NT2/D1 (cell line): ENCODE measurements at places on chromosomes 1 and 21.
A peak's percentile ranks its signal among the peaks of the same experiment; 100 is the strongest.

DNA sequence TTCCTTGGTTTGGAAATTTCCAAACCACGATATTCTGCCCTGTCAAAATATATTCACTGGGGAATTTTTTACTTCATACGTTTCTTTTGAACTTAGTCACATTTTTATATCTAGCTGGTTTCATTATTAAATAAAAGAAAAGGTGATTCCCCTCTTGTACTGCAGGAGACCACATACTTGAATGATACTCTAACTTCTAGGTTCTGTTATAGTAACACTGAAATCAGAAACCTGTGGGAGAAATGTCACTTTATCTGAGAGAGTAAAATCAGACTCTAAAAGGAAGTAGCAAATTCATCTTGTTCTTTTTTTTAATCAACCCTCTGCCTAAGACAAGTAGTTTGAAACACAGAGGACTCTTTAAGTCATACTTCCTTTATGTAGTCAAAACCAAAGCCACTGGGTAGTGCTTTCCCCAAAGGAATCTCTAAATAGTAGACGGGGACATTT, 34.4 kb downstream of the MRPL39 start:
- DNase-seq, result no peak

DNA sequence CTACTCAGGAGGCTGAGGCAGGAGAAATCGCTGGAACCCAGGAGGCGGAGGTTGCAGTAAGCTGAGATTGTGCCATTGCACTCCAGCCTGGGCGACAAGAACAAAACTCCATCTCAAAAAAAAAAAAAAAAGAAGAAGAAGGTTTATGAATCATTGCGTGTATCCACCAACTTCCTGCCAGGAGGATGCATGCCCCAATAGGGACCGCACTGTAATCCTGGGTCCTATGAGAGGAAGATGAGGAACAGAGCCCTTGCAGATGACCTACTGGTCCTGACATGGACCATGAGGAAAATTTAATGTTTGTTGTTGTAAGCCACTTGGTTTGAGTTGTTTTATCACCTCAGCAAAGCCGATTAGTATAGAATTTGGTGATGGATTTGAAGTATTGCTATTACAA, 56.7 kb downstream of the PTGS2 start:
- no peak for DNase-seq

GRCh38 chr1:175683491-175684298, 59.7 kb downstream of the TNR start:
- DNase-seq, result no peak

- no peak for DNase-seq
These were observed 87.8 kb upstream of the NRIP1 start for GRCh38 chr21:15152591-15152990.

DNA sequence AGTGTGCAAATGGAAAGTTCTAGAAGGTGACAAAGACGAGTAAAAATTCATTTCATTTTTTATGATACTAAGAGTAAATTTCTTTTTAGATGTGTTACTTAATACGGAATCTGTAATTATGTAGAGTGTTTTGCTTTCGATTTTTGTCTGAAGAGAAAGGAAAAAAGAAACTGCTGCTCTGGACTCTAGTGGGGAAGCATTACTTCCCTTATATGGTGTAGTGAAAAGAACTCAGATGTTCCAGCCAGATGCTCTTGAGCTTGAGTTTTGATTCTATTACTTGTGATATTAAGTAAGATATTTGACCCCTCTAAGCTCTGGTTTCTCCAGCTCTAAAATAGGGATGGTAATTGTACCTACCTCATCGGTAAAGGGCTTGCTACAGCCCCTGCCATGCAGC, 12.2 kb upstream of the GPR161 start:
- DNase-seq, result no peak

DNA sequence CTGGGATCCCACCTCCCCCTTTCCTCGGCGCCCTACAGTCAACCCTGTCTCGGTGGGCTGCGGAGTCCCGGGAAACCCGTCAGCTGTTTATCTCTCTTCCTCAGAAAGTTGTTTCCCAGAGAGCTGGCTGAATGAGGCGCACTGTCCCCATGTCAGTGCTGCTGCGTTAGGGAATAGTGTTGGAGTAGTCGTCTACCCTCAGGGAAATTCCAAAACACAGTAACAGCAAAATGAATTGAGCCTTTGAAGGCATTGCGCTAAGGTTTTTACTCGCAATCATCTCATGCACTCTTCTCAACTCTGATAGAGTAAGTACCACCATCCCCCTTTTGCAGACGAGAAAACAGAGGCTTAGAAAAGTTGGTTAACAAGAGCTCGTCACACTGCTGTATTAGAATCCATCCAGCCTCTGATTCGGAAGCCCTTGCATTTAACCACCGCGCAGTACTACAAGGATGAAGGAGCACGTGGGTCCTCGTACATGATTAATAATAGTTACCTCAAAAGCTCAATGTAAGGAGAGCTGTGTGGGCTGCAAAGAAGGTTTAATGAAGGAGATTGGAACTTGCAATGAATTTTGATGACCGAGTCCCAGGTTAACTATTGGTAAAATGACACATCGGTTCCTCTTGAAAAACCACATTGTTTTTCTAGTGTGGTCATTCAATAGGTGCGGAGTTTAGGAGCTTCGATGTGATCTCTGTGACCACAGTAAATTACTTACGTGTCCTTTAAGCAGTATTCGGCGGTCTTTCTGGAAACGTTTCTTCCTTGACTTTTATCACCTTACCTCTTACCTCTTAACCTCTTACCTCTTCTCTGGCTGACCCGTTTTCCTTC, 788 bp upstream of the EDEM3 start:
- DNase-seq, result no peak

- no peak for DNase-seq
These were observed 25.5 kb downstream of the CAPN9 start for GRCh38 chr1:230772457-230773395.

GRCh38 chr1:87518794-87519193, 190.1 kb downstream of the LMO4 start:
- DNase-seq, result no peak

GRCh38 chr1:52550447-52550846, 2.4 kb downstream of the TUT4 start:
- no peak for DNase-seq

DNA sequence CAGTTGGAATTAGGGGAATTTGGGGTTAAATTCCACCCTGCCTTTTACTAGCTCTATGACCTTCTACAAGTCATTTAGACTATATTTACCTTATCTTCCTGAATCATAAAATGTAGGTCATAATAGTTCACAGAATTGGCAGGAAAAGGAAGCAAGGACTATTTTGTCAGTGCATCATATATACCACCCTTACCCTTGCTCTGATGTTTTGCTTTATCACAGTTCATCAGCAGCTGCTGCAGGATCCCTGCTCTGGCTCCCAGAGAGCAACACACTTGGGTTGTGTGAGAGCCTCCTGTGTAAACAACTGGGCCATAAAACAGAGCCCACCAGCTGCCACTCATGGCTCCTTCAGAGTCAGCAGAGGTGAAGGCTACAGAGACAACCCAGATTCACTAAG, 631.6 kb upstream of the CAMK1G start:
- DNase-seq, result no peak

- DNase-seq, result no peak
These were observed 77.8 kb downstream of the TM2D1 start for GRCh38 chr1:61647142-61647541.

DNA sequence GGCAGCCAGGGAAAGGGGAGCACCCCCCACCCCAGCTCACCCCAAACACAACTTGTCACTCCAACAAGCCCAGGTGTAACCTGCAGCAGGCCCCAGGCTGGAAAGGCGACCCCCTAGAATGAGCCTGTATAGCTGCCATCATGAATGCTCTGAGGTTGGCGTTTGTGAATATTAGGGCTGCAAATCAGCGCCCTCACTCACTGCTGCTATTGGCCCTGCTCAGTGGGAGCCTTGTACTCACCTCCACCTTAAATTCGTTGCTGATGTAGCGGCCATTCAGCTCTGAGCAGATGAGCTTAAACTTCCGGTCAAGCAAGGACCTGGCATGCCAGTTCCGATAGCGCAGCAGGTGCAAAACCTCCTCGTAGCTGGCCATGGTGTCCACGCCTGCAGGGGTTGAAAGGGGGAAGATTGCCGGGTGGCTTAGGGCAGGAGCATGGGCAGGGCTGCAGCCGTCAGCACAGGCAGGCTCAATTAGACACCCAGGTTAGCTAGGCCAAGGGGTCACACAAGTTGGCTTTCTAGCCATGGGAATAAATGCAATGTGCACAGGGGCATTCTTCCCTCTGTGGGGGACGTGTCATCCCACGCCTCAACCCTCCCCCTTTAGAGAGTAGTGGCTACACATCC, 81.7 kb downstream of the PIK3CD start:
- DNase-seq, result no peak

DNA sequence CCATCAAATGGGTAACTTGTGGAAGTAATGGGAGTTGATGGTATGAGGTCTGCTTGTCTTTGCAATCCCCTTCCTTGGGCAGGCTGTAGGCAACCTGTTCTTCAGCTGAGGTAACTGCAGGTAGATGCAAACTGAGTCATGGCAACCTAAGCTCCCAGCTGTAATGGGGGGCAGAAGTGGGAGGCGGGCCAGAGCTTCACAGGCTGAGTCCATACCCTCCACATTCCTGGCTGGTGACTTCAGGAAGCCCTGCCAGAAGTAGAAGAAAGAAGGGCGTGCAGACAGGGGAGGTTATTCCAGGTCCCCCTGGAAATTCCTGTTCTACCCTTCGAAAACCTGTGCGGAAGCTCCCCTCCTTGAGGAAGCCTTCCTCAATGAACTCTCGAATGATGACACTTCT, 44.9 kb downstream of the ARHGEF11 start:
- no peak for DNase-seq

GRCh38 chr21:25934771-25935224, 200.0 kb downstream of the GABPA start:
- DNase-seq, result no peak

DNA sequence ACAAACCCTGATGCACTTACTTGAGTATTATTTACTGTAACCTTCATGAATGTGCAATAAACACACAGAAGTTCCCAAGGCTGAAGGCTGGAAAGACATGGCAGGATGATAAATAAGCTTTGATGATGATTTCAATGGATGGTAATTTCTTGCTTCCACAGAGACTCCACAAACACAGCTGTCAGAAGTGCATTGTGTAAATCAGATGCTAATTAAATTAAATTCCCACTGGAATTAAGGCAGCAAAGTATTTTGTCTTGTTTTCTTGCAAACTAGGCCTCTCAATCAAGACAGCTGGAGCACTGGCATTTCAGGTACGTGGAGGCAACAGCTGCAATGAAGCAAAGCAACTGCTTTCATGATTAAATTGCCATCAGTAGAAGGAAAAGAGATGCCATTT, 24.1 kb downstream of the FAM177B start:
- DNase-seq, result no peak

DNA sequence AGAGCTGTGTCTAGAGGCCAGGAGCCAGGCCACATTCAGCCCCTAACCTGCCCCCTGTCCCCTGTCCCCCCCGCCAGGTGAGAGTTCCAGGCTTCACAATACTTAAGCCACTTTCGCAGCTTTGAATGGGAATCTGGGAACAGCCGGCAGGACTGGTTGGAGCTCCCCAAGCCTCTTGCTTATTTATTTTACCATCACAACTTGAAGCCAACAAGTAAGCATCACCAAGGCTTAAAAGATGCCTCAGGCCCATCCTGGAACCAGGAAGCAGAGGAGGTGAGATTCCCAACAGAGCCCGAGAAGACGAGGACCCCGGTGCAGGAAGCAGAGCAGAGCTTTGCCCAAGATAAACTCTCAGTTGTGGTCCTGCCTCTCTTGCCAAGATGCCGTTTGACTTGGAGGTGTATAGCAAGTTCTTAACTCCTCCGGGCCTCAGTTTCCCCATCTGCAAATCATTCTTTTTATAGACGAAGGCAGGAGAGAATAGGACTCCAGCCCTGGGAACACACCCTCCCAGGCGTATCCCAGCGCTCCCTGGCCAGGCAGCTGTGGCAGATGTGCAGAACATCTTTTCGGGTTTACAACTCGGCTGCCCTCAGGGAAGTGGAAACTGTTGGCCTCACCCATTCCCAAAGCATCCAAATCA, 66.8 kb upstream of the SLC25A33 start:
- DNase-seq, result no peak

DNA sequence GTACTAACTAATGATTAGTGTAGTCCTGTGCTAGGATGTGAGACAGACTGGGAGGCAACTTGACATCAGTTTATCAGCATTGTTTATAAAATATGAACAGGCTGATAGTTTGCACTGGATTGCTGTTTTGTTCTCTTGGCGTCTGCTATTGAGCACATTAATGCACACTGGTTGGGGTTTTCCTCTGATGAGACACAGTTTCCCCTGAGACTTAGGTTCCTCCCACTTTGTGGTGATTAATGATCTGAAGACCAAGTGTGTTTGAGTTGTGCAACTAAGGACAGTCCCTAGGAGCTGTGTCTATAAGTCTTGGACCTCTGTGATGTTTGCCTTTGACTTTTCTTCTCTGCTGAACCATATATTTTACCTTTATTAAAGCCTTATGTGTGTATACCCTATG, 1015.4 kb downstream of the AMY1C start:
- no peak for DNase-seq

GRCh38 chr21:28642891-28643290, 349.8 kb downstream of the LTN1 start:
- no peak for DNase-seq

DNA sequence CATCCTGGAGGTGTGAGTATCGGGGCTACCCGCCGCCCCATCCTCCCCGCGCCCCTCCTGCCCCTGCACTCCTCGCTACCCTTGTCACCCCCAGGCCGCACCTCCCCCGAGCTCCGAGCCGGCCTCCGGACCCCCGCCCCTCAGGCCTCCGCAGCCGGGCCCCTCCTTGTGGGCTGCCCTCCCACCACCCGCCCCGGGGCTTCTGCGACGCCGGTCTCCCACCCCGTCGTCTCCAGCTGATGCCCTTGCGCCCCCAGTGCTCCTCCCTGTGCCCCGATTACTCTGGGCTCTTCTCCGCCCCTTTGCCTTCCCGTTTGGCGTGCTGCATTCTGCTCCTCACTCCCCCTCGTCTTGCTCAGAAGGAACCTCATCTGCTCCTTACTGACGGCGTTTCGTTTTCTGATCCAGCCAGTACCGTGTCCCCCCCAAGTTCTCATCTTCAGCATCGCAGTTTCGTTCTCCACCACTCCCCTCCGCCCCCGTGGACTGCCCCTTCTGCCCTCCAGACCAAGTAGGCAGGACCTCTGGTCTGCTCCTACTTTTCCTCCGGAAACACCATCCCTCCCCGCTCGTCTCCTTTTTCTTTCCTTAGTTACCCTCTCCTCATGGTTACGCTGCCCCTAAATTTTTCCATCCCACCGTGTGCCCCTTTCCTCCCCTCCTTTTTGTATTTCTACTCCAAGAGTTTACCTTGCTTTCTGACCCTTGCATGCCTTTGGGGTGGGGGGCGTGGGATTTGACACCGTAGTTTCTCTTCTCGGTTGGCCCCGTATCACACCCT, 841 bp downstream of the SNX27 start:
- DNase-seq, result no peak

- DNase-seq, result peak; percentile 36
These were observed 747 bp downstream of the ADAMTS1 start for GRCh38 chr21:26844258-26845065.

- DNase-seq, result peak; percentile 68
These were observed 919 bp downstream of the MCL1 start for GRCh38 chr1:150578272-150579109.

DNA sequence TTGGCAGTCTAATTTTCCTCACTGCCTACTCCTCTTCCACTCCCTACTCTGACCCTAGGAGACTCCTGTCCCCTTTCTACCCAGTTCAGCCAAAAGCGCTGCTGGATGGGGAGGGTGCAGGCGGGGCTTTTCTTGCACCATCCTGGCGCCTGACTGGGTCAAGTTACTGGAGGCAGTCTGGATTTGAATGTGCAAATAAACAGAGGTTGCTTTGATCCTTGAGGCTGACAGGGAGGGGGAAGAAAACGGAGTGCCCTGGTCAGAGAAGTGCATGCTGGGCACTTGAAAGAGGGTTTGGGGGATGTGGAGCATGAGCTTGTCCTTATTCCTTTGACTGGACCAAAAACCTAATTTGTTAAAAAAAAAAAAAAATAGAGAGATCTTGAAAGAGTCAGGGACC, 76.8 kb upstream of the SOX13 start:
- DNase-seq, result peak; percentile 68
